Stomach (tissue), 19 donors: ENCODE measurements at places on chromosomes 16 and 17.

DNA sequence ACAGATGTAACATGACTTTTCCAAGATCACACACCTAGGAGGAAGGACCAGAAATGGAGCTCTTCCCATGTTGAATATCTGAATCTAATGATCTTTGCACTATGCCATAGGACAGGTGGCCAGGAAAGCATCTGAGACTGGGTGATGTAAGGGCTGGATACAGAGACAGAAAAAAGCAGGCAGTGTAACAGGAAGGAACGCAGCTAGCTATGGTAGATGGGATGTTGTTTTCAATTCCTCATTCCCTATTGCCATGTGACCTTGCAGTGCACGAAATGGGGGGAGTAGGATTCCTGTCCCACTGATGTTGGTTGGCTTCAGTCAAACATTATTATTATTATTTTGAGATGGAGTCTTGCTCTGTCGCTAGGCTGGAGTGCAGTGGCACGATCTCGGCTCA, 3.7 kb upstream of the NPIPB15 start:
- no peak for DNase-seq

GRCh38 chr16:48454051-48454450, 68.8 kb upstream of the SIAH1 start:
- DNase-seq: no peak

DNA sequence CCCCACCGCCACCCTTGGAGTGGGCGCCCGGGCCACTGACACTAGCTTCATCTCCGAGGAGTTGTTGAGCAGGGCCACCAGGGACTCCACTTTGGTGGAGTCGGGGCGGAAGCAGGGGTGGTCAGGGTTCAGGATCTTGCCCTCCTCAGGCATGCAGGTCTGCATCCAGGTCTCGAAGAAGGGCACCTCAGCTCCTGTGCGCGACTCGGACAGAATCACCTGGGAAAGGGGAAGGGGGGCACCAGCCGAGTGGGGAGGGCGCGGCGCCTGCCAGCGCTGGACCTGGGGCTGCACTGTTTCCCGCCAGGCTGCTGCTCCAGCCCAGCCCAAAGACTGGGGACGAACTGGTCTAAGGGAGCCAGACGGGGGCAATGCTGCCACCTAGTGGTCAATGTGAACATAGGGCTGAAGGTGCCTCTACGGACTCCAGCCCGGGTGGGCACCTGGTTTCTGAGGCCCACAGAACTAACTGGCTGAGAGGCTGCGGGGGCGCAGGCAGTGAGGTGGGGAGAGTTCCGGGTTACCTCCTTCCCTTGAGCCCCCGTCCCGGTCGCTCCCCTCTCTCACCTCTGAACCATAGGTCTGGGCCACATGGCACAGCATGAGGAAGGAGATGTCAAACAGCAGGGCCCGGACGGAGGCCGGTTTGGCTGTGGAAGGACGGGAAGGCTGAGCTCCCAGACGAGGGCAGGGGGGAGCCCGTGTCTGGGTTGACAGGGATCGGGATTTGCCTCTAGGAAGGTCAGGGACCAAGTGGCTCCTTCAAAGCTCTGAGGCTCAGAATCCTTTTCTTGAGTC, 11.8 kb downstream of the CSF3 start:
- DNase-seq: peak; percentile 86

DNA sequence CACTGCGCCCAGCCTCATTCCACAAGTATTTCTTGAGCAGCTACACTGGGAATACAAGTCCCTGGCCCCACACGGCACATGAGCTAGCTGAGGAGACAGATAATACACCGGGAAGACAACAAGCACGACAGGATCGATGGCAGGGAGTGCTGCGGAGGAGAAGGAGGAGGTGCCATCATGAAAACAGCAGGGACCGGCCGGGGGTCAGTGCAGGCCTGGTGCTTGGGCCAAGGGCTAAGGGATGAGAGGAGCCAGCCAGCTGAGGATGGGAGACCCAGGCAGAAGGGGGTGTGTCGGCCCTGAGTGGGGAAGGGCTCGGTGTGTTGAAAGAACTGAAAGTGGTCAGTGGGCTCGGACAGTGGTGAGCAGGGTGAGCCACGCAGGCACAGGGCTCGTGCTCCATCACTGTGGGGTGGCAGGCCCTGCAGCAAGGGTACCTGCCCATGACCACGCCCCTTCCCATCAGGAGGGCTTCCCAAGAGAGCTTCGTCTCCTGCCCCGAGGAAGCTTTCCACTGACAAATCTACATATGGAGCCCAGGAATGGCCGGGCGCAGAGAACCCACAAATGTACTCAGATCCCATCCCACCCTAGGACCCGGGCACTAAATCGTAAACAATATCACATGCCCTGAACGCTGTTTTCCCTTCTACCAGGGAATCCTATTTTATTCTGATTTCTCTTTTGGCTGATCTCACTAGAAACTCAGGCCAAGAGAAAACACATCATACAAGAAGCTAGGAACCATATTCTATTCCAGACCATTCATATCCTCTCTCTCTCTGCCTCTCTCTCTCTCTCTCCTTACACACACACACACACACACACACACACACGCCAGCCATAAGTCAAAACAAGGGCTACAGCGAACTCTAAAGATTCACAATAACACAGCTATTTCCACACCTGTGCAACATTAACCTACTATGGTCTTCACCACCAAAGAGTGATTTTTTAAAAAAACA, 50.7 kb upstream of the TNRC6C start:
- no peak for DNase-seq

DNA sequence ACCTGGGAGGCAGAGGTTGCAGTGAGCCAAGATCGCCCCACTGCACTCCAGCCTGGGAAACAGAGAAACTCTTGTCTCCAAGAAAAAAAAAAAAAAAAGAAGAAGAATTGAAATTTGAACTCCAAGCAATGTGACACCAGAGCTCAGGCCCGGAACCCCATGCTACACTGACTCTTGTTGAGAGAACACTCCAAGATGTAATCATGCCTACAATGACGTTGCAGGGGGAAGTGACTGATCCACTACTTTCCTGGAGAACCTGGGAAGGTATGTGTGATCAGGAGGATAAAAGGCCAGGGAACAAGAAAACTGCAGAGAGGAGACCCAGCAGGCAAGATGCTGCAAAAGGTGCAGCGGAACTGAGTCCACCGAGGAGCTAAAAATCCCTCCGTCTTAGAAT, 57.9 kb downstream of the ADCY9 start:
- no peak for DNase-seq

DNA sequence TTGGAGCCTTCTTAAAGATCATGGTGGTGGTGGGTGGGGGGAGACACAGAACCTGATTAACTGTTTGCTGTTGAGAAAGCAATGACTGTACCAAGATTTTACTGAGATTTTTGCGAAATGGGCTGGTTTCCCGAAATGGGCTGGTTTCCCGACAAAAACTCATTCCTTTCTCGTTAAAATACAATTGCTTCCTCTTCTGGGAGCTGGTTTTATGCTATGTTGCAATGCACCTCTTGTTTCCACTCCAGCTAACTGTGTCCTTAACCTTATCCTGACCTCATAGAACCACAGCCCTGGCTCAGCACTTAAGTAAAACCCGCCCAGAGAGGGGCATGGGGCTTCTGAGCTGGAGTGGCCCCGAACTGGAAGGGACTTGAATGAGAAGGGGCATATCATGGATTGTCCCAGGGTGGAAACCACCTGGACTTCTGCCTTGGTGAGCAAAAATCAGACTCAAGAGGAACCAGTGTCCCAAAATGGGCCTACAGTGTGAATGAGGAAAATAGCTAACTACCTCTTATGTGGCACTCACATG, 20.9 kb downstream of the FAM20A start:
- DNase-seq: no peak

DNA sequence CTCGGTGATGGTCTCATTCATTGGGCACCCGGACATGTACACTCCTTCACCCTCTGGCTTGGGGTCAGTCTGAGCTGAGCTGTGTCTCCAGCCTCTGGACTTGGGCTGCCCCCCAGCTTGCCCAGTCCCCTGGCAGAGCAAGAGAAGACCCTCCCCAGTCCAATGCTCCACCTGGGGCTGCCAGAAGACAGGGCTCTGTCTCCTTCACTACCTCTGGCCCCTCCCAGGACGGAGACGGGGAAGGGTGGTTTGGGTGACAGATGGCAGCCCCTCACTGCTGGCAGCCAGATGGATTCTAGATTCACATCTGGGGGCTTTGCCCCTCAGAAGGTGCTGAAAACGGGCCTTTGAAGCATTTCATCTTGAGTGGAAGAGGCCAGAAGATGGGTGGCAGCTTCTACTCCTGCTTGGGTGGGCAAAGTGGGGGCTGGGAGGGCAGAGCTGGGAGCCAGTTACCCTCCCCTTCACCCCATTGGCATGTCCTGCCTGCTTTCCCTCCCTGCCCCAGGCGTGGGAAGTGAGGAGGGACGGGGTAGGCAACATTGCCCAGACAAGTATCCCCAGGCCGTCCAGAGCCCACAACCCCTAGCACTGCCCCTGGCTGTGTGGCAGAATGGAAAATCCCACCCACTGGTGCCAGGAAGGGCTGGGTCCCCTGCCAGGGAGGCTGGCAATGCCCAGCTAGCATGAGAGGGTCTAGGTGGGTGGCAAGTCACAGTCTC, 13.9 kb downstream of the NGFR start:
- DNase-seq: no peak

DNA sequence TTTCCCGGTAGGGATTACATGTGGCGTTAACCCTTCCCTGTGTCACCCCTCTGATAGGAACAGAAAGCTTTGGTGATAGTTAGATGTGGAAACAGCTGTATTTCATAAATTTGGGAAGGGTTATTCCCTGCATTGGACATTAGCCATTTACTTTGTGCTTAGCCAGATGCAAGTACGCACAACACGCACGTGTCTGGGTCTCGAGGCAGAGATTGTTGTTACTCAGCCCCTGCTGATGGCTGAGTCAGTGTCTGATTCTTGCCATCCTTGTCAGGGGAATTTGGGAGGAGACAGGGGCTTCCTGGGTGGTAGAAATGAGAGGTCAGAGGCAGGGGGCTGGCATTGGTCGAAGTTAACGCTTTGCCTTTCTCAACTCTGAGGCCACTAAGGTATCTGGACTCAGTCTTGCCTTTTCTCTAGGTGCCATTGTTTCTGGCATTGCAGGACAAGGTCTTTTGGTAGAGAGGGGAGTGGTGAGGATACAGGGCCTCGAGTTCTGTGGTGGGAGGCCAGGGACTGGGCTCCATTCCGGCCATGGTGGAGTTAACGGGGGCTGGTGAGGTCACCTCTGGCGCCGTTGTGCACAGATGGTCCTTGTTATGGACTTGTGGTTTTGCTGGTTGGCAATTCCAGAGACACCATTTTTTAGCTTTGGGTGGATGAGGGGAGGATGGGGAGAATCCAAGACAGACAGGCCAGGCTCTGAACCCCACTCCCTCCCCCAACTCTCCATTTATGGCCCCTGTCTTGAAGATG, 8.2 kb downstream of the MMP2 start:
- DNase-seq: peak; percentile 42

DNA sequence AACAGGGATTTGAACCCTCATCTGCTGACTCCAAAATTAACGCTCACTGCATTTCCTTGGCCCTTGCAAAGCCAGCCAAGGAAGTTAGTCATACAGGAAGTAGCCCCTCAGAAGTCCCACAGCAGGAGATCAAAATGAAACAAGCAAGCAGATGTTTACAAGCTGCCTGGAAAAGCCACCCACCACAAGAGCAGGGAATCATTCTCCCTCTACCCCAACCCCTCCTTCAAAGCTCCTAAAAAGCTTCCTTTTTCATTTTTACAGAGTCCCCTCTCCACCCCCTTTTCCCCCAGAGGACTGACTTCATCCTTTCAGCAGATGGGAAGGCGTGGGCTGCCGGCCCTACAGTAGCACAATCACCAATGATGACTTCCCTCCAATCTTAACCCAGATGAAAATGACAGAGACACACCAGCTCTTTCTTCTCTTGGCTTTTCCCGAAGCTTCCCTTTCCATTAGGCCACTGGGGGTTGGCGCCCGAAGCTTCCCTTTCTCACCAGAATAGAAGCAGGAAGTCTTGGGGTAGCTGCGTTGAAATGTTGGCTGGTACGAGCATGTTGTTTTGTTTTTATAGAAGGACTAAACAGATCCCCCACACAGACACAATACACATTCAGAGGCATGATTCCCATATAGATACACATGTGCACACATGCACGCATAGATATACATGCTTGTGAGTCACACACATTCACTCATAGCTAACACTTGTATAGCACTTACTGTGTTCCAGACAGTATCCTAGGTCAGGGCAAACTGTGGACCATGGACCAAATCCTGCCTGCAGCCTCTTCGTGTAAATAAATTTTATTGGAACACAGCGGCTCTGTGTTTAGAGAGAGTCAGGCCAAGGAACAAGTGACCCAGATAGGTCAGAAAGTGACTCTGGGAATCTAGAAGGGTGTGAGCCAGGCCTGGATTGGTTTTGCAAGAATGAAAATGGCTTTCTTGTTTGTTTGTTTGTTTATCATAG, 17.4 kb downstream of the ITPRIPL2 start:
- DNase-seq: peak; percentile 82

DNA sequence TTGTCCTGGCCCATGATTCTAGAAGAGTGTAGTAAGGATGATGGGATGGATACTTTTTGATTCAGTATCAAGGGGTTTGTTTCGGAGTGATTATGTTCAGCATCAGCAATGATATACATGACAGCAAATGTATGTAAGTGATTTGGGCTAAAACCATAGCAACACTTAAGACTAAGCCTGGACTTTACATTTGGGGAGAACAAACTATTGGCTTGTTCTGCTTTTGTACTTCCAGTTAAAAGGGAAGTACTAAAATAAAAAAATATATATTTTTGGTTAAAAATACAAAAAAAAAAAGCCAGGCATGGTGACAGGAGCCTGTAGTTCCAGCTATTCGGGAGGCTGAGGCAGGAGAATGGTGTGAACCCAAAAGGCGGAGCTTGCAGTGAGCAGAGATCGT, 20.5 kb upstream of the DHX8 start:
- no peak for DNase-seq

- no peak for DNase-seq
These were observed 37.3 kb downstream of the SPOP start for GRCh38 chr17:49640556-49640955.

GRCh38 chr16:81928975-81929374, 82.3 kb downstream of the SDR42E1 start:
- DNase-seq: peak; percentile 42

DNA sequence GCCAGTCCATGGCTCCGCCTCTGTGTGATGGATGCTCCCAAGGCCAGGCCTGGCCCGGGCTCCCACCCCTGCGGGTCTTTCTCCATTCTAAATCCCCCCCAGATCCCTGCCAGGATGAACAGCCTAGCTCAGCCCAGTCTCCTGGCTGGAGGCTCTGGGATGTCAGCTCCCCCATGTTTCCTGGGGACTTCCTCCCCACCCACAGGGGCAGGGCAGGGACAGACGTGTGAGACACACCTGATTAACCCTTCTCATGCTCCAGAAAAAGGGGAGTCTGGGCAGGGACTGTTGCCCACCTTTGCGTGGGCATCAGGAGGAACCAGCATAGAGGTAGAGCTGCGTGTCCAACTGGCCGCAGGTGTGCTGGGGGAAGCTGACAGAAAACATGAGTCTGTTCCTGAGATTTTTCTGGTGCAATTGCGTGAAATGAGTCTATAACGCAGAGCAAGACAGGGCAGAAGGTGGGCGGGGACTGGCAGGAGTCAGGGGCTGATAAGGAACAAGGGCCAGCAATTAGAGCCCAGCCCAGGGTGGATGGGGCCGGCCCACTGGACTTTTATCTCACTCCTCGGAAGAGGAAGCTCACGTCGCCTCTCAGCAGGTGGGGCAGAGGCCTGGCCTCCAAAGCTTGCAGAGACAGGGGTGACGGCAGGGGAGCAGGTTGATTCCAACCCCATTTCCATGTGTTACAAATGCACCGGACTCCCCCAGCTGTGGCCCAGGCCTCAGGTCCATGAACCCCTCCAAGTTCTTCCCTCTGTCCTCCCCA, 238.2 kb downstream of the RBFOX3 start:
- DNase-seq: peak; percentile 52

GRCh38 chr17:13337864-13338371, 263.8 kb downstream of the HS3ST3A1 start:
- DNase-seq: peak; percentile 79

- DNase-seq: no peak
These were observed 20.0 kb downstream of the MED13 start for GRCh38 chr17:62045109-62045508.
